NCI-H510A treated with DMSO at 0.1 percent for 48 hours (cell line): ENCODE measurements at places on chromosomes 7 and 10.

GRCh38 chr10:77771450-77771849 lies 133.8 kb upstream of the KCNMA1 start:
- DNase-seq, result no peak

DNA sequence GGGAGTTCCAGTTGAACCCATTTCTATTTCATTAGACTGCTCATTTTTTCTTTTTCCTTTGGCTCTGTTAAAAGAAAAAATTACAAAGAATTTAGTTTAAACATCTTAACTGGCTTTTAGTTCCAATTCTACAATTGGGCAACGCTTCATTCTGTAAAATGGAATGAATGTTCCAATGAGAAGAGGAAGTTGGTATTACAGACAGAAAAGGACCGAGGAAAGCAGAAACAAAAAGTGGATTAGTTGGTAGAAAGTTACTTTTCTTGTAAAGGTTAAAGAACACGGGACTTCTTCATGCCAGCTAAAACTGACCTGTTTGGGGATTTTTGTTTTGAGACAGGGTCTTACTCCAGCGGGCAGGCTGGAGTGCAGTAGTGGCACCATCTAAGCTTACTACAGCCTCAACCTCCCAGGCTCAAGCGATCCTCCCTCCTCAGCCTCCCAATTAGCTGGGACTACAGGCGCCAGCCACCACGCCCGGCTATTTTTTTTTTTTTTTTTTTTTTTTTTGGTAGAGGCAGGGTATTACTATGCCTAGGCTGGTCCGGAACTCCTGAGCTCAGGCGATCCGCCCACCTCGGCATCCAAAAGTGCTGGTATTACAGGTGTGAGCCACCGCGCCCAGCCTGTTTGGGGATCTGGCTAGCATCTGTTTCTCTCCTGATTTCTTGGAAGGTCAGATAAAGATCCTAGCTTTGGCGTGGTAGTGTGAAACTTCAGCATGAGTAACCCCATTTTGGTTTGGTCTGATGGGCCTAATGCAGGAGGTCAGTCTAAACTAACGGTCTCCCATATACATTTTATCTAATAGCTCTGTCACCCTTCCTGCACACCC lies 1.3 kb upstream of the VDAC2 start:
- no peak for DNase-seq

GRCh38 chr7:77425101-77426051 lies 9.2 kb upstream of the GSAP start:
- DNase-seq, result no peak

DNA sequence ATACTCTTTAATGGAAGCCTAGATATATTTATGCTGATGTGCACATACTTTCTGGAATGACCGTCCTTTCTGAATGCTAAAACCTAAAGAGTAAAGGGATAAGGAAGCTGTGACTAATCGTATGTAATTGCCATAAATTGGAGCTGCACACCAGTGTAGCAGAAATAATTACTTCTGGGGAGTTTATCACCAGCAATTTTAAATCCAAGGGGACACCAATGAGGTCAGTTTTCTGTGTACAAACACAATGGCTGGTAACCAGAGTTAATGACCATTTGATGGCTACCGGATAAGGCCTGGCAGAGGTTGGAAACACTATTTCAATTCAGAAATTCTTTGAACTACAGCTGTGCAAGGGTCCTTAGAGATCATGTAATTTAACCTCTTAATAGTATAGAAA lies 670.1 kb downstream of the REEP3 start:
- DNase-seq, result no peak

- no peak for DNase-seq
Measured at GRCh38 chr10:28282336-28282735, 20.5 kb downstream of the MPP7 start.

- no peak for DNase-seq
Measured at GRCh38 chr7:47387506-47387905, 194.4 kb downstream of the TNS3 start.

- DNase-seq, result no peak
Measured at GRCh38 chr10:108791794-108792474, 1131.4 kb downstream of the XPNPEP1 start.
